Large intestine (tissue), 12 donors: ENCODE measurements at places on chromosomes 12 and 14.
A peak's percentile ranks its signal among the peaks of the same experiment; 100 is the strongest.

DNA sequence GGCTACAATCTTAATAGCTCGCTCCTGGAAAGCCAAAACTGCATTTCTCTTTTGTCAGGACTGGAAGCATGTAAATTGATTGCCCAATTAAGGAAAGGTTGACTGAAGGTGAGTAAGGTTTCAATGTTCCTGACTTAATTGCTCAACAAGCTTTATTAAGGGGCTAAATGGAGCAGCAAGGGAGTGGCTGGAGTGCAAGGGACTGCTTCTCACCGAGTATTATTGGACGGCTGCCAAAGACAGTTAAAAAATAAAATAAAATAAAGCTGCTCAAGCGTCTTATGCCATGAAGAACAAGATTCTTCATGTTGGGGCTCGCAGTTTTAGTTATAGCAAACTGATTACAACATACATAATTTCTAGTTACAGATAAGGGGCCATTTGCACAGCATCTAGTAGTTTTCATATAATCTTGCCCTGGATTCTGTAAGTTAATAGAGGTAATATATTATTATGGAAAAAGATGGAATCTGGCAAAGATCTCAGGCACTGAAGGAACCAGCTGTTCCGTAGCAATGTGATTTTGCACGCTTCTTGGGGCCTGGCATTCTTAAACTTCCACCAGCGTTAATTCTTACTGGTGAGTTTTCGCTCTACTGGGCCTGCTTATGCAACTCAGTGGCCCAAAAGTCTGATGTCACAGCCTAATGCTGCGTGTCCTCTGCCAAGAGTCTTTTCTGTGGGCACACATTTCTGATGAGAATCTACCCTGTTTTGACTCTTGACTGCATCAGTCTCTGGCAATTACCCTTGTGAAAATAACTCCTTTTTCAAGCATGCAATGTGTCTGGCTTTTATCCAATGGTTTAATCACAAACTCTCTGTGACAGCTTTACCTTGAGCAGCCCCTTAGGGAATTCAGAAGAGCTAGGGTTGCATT is 108.5 kb downstream of the SLC38A1 start:
- peak; percentile 41 for DNase-seq

DNA sequence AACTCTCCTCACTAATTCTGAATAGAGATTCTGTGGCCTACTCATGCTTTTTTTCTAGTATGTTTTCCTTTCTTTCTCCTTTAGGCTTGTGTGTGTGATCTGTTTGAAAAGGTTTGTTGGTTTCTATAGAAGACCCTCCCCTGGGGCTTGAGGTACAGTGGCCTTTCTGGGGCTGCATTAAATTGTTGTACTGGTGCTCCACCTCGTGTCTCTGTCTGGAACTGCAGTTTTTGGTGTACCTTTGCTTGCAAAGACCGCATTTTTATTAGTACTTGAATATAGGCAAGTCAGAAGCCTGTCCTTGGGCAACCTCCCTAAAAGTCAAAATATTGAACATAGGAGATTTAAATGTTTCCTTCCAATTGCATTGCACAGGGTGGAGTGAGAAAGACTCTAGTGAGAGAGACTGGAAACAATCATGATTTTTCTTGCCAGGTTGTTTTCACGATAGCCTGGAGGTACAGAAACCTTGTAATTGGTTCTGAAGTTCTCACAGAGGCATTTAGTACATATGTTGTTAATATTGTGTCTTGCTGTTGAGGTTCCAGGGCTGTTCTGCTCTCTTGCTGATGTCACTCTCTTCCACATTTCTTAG is 39.0 kb downstream of the SLCO1B1 start:
- DNase-seq, result no peak

DNA sequence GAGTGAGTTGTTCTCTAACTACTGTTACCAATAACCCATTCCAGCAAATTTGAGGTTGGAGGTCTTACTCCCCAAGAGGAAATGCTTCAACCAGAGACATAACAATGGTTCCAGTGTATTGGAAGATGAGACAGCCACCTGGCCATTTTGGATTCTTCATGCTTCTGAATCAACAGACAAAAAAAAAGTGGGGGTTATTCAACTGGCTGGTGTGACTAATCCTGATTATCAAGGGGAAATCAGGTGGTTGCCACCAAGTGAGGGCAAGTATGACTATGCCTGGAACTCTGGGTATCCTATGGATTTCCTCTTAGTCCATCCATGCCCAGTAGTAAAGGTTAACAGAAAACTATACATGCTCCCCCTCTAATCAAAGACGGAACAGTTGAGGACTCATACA is 29.9 kb upstream of the ZNF641 start:
- DNase-seq, result no peak

- no peak for DNase-seq
Measured at GRCh38 chr14:22780941-22781300, 14.4 kb downstream of the OXA1L start.

DNA sequence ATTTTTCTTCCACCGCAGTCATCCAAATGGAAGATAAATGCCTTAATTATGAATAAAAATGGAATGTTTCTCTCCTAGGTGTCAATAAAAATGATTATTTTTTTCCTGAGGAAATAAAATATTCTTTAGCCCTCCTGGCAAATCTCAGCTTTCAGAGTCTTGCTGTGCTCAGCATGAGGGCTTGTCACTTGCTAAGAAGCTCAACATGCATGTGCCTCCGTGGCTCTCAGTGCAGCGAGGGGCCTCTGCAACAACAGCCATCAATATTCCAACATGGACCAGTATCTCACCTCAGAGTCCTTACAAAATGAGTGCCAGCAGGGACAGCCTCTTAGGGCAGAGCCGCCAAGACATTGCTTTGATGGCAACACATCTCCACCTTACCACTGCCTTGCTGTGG is 159.5 kb upstream of the TMPO start:
- no peak for DNase-seq

DNA sequence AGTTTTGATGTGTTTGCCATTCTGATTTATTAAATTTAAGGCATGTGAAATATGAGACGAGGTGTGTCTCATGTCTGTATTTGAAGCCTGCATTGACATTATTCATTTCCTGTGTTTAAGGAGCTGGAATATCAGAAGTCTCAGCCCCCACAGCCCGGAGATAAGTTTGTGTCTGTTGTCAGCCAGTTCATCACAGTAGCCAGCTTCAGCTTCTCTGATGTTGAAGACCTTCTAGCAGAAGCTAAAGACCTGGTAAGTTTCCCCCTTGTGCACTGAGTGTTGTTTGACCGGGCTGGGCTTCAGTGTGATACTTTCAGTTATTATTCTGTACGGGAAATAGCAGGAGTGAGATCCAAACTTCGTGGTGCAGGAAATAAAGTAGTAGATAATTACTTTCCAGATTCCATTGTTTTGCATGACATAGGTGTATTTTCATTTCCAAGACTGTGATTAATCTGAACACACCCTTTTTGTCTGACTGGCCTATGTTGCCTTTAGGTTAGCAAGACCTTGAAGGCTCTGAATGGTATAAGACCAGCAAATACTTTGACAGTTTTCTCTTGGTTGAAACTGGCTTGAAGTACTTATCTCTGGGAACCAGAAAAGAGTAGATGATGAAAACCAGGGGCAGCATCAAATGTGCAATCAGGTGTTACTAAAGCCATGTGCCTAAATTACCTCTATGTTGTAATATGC is 101.5 kb downstream of the GPR135 start:
- DNase-seq, result no peak

GRCh38 chr14:82122655-82123054 is 589.0 kb upstream of the SEL1L start:
- DNase-seq, result no peak

GRCh38 chr12:28974883-28975282 is 174.2 kb upstream of the FAR2 start:
- no peak for DNase-seq

GRCh38 chr14:80304125-80304766 is 92.9 kb upstream of the DIO2 start:
- no peak for DNase-seq

DNA sequence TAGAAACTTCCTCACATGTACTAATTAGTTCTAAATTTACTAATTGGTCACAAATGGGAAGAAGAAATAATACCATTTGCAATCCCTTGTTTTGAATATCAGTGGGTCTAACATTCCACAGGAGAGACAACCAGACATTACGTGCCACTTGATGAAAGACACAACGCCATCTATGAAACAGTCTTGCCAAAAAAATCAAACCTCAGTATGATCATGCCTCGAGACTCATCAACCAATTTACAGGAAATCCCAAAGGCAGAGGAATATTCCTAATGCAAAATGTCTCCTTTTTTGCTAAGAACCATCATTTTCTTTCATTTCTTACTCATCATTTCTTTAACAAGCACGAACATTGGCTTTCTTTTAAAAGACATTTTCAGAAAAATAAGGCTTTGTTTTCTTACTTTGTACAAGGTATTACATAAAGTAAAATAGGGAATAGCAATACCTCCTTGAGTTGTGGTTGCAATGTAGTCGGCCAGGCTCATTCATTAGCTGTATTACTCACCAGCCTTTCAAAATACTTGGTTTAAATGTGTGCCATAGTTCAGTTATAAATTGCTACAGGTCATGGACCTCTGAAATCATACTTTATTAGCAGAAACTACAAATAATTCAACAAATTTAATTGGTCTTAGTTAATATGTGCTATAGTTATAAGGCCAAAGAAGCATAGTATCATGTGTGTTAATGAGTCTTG is 436.2 kb upstream of the FLRT2 start:
- DNase-seq, result no peak

GRCh38 chr14:53043027-53043581 is 92.3 kb upstream of the FERMT2 start:
- no peak for DNase-seq

DNA sequence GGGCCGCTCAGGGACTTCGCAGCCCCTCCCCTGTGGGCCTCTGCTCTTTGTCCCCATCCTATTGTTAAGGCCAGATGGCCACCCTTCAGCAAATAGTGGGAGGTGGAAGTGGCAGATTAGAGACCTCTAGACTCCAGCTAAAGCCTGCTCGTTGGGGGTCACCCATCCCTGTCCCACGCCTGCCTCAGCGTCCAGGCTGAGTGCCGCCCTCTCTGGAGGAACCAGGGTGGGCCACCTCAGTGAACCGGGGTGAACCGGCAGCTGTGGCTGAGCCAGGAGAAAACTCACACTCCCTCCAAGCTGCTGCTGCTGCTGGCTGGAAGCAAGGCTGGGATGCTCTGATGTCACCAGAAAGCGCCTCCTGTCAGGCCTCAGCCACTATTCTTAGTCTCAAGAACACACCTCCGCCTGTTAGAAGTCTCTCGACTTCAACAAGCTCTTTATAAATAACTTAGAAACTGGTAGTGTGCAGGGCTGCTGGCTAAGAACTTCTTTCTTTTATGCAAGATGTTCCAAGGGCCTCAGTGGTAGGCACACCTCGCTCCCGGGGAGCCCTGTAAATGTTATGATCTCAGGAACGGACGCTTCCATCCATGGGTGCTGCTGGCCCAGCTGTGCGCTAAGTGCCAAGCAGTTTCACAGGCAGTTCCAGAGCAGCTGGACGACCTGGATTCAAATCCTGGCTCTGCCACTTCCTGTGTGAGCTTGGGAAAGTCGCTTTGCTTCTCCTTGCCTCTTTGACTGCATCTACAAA is 19.8 kb upstream of the TESC start:
- peak; percentile 30 for DNase-seq

GRCh38 chr12:13253966-13254760 is 57.6 kb downstream of the EMP1 start:
- no peak for DNase-seq

GRCh38 chr12:123149088-123149487 is 1.8 kb downstream of the PITPNM2 start:
- no peak for DNase-seq

DNA sequence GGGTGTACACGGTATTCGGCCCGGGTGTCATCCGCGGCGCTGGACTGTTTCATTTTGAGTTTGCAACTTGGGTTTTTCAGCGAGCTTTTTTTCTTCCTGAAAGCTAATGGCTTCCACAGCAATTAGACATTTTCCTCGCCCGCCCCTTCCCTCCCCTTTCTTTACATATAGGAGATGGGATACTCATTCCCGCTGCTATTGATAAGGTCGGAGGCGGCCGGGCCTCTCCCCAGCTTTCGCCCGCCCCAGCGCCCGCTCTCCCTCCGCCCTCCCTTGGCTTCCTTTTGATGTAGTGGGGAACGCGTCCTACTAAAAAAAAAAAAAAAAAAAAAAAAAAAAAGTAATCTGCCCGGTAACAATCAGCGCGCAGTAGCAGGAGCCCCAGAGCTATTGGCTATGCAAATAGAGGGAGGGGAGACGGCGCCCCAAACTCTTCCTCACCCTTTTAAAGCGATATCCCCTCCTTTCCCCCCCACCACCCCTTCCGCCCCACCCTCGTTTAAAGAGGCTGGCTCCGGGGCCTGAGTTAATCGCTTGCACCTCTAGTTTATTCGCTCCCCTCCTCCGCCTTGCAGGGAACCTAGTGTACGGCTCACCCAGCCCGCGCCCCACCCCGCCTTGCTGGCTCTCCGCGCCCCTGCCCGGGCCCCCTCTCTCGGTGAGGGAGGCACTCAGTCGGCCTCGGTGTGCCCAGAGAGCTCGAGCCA is 1.7 kb upstream of the CCND2 start:
- peak; percentile 87 for DNase-seq

DNA sequence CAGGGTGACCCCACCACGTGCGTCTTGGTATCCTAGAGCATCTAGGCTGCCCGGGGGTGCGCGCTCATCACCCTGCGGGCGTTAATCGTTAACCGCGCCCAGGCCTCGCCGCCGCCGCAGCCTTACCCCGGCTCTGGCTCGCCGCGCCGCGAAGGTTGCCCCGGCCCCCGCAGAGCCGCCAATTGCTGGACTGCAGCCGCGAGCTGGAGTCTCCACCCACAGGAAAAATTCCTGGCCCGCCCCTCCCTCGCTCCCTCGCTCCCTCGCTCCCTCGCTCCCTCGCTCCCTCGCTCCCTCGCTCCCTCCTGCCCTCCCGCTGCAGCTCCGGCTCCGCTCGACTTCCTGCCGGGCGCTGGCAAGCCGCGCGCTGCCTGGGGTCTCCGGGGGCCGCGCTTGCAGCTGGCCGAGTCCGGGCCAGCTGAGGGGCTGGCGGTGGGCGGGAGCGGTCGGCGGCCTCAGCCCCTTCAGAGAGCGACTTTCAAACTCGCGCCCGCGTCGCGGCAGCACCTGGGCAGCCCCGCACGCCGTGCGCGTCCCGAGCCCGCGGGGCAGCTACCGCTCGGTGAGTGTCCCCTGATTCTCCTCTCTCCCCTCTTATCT is at the start of gene PLEKHG3:
Gene PLEKHG3 (plus strand): TSS at position 282 of the 600 bp plus-strand sequence. CDS start 23,208 bp downstream, outside the sequence.
- DNase-seq, result peak; percentile 89

DNA sequence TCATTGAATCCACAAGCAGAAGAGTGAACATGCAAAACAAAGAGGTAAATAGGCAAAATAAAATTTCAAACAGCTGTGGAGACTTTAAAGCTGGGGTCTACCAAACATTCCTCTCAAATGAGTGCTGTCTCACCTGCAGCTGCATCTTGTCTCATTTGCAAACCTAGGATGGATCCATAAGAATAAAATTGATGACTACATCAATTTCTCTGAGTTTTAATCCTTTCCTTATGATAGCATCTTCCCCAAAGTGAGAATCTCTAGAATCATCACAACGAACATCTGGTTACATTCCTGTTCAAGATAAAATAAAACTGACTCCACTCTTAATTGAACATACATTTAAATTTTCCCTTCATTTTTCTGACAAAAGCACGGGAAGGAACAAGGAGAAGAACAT is 18.2 kb downstream of the SSTR1 start:
- DNase-seq, result no peak

- DNase-seq, result no peak
Measured at GRCh38 chr12:26286186-26286585, 90.8 kb downstream of the SSPN start.
